ENCODE measurements at places on chromosomes 3 and 15. TPM values are rescaled to one million over a fixed set of nuclear protein-coding genes. Genes with fewer than 3 reads are reported as not detected.
A peak's percentile ranks its signal among the peaks of the same experiment; 100 is the strongest.

- no peak overlapping the region for H3K4me3 ChIP-seq
- H3K27me3 ChIP-seq: peaks cover 5% of the 10 kb centered on the region
- H3K36me3 ChIP-seq: no peaks in the 10 kb centered on the region
- no peaks in the 10 kb centered on the region for H3K4me1 ChIP-seq
These were observed 36.9 kb downstream of the GPR171 start for GRCh38 chr3:151166161-151166560.

- no peak for DNase-seq
- H3K4me1 ChIP-seq: no peaks in the 10 kb centered on the region
- H3K4me3 ChIP-seq: no peak overlapping the region
- H3K27me3 ChIP-seq: no peaks in the 10 kb centered on the region
These were observed 1010.8 kb downstream of the OTOL1 start for GRCh38 chr3:162507397-162507796.

- peak overlapping the region; percentile 87 for H3K27ac ChIP-seq
- peaks cover 16% of the 10 kb centered on the region for H3K4me1 ChIP-seq
- no peak for DNase-seq
- no peaks in the 10 kb centered on the region for H3K36me3 ChIP-seq
- H3K27me3 ChIP-seq: no peaks in the 10 kb centered on the region
These were observed 691 bp upstream of the FSIP1 start for GRCh38 chr15:39783244-39783820.

The KBTBD13 gene
- polyA plus RNA-seq: not detected

GRCh38 chr15:62068071-62068809 lies 1.5 kb downstream of the C2CD4A start:
- H3K36me3 ChIP-seq: no peaks in the 10 kb centered on the region
- peak overlapping the region; percentile 56 for H3K4me3 ChIP-seq
- peak; percentile 78 for DNase-seq
- H3K27me3 ChIP-seq: no peaks in the 10 kb centered on the region
- no peak overlapping the region for H3K27ac ChIP-seq

GRCh38 chr3:197468866-197469382 lies 86.8 kb downstream of the BDH1 start:
- no peak overlapping the region for H3K4me3 ChIP-seq
- H3K36me3 ChIP-seq: no peaks in the 10 kb centered on the region
- H3K4me1 ChIP-seq: peaks cover 58% of the 10 kb centered on the region
- H3K27ac ChIP-seq: peak overlapping the region; percentile 99
- DNase-seq: no peak
- H3K27me3 ChIP-seq: no peaks in the 10 kb centered on the region

- H3K4me1 ChIP-seq: no peaks in the 10 kb centered on the region
- peaks cover 6% of the 10 kb centered on the region for H3K27me3 ChIP-seq
- H3K4me3 ChIP-seq: no peak overlapping the region
- no peak overlapping the region for H3K27ac ChIP-seq
- no peak for DNase-seq
- no peaks in the 10 kb centered on the region for H3K36me3 ChIP-seq
These were observed 68.6 kb downstream of the ADCY5 start for GRCh38 chr3:123380261-123380660.

- H3K36me3 ChIP-seq: no peaks in the 10 kb centered on the region
- DNase-seq: peak; percentile 53
- no peak overlapping the region for H3K4me3 ChIP-seq
- peaks cover 13% of the 10 kb centered on the region for H3K4me1 ChIP-seq
- H3K27me3 ChIP-seq: no peaks in the 10 kb centered on the region
- no peak overlapping the region for H3K27ac ChIP-seq
These were observed 2.0 kb downstream of the MGLL start for GRCh38 chr3:127820221-127820825.

DNA sequence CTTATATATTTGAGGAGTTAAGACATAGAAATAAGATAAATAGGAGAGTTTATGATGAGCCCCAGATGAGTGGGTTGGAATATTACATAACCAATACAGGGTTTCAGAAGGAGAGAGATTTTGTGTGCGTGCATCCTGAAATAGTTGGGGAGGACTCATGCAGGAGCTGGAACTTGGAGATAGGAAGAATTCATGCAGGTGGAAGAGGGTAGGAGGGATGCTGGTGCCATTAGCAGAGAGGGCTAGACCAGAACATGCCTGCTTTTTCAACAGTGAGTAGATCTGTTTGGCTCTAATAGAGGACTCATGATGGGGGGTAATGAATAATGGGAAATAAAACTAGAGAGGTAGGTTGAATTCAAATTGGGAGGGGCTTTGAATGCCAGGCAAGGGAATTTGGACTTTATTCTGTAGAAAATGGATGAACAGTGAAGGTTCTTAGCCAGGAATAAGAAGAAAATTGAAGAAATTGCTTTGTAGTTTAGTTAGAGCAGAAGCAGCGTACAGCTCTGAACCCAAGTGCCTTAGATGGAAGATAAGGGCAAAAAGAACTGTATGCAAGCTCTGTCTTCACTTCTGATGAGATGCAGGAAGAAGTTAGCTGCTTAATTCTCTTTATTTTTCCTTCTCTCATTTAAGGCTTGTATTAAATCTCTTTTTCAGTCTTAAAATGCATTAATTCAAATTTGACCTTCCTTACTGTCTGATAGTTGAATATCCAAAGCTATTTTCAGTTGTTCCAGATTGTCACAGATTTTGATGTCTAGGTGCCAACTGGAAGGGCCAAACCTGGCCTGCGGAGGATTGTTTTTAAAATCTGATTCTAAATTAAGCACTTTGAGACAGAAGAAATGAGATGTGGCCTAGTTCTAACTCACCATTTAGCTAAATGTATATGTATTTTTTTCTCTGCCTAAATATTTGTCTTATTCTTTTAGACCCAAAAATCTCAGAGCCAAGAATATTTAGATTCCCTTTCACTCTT lies 86.3 kb downstream of the PPM1L start:
- H3K36me3 ChIP-seq: no peaks in the 10 kb centered on the region
- H3K27ac ChIP-seq: no peak overlapping the region
- no peak overlapping the region for H3K4me3 ChIP-seq
- no peaks in the 10 kb centered on the region for H3K27me3 ChIP-seq

DNA sequence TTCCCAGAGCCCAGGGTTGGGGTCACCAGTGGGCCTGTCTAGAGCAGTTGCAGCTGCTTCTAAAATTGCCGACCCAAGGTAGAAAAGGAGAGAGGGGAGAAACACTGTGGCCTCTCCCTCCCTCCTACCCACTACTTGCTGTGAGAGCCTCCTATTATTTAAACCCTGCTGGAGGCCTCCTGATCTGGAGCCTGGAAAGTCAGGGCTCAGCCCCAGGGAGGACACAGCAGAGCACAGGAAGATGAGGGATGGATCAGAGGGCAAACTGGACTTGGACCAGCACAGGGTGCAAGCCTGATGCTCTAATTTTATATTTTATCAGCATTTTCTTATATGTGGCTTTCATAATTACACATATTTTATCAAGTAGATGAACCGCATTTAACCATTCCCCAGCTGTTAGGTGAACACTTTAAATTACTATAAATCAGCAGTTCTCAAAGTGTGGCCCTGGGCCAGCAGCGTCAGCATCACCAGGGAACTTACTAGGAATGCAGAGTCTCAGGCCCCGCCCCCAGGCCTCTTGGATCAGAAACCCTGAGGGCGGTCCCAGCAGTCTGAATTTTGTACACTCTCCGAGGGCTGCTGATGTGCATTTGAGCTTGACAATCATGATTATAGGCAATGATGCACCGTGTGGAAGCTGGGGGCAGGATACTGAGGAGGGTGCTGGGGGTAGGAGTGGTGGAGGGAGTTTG lies 26.7 kb downstream of the SMAD3 start:
- peaks cover 43% of the 10 kb centered on the region for H3K4me1 ChIP-seq
- DNase-seq: no peak
- no peaks in the 10 kb centered on the region for H3K27me3 ChIP-seq
- H3K4me3 ChIP-seq: no peak overlapping the region
- H3K27ac ChIP-seq: peak overlapping the region; percentile 65
- peaks cover 3% of the 10 kb centered on the region for H3K36me3 ChIP-seq

The TFRC gene
- polyA plus RNA-seq: 53.5 TPM

- H3K27me3 ChIP-seq: no peaks in the 10 kb centered on the region
- peaks cover 32% of the 10 kb centered on the region for H3K36me3 ChIP-seq
- H3K4me1 ChIP-seq: peaks cover 52% of the 10 kb centered on the region
- H3K4me3 ChIP-seq: no peak overlapping the region
- no peak for DNase-seq
- no peak overlapping the region for H3K27ac ChIP-seq
These were observed 10.8 kb downstream of the EDEM1 start for GRCh38 chr3:5198313-5198677.

- no peaks in the 10 kb centered on the region for H3K27me3 ChIP-seq
- H3K4me1 ChIP-seq: no peaks in the 10 kb centered on the region
- no peak overlapping the region for H3K4me3 ChIP-seq
- no peak overlapping the region for H3K27ac ChIP-seq
- DNase-seq: no peak
These were observed 371.3 kb downstream of the EPHB1 start for GRCh38 chr3:135166266-135166825.

The SAXO2 gene
- polyA plus RNA-seq: 5.4 TPM

The PLSCR2 gene
- polyA plus RNA-seq: not detected

The HTR3E gene
- polyA plus RNA-seq: not detected

DNA sequence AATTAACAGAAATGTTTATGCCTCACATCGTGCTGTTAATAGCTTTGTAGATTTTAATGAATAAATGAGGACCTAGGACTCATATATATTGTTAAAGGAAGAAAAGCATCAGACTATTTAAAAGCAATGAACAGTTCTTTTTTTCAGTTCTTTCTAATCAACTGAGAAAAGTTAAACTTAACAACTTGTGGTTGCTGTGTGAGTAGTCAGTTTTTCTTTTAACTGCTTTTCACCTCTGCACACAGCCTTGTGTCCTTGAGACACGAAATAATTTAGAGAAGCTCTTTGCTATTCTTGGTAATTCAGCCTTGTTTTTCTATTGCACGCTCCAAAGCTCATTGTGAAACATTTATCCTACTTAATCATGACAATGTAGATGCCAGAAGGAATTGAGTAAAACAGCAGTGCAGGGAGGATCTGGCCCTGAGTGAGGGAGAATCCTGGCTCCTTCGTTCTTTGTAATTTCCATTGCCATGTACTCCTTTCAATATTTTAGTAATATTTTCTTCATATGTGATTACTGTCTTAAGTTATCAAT lies 499.0 kb downstream of the PYDC2 start:
- no peak overlapping the region for H3K4me3 ChIP-seq
- no peak for DNase-seq
- H3K4me1 ChIP-seq: no peaks in the 10 kb centered on the region
- no peaks in the 10 kb centered on the region for H3K27me3 ChIP-seq

DNA sequence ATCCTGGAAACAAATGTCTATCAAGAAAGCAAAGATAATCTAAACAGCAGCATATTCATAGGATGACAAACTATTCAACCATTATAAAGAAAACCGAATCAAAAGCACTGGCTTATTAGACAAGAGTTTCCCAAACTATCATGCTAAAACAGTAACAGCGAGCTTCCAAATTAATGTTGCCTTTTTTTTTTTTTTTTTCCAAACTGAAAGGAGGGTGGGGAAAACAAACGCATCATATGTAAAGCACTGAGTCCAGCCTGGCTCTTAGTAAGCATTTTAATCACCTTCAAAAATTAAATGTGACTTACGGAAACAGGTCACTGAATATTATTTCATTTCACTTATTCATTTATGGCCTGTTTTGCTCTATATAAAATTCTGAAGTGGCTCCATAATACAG lies 2.3 kb downstream of the TJP1 start:
- no peaks in the 10 kb centered on the region for H3K36me3 ChIP-seq
- no peak for DNase-seq
- H3K4me1 ChIP-seq: peaks cover 13% of the 10 kb centered on the region
- H3K27ac ChIP-seq: no peak overlapping the region
- no peaks in the 10 kb centered on the region for H3K27me3 ChIP-seq
- peak overlapping the region; percentile 68 for H3K4me3 ChIP-seq

DNA sequence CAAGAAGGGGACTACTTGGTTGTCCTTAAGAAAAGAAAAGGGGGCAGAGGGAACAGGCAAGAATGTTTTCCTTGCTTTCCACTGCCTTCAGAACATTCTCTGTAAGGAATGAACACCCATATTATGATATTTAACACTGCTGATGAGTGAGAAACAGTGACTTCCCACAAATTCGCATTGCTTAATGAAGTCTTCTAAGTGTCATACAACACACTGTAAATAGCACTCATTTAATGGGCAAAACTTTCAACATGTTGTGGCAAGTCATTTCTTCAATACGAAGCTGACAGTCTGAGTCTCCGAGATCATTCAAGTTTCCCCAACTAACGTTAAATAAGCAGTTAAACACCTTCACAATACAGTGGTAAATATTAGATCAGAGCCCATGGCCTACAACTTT lies 464.4 kb downstream of the SHQ1 start:
- no peaks in the 10 kb centered on the region for H3K27me3 ChIP-seq
- no peak overlapping the region for H3K4me3 ChIP-seq
- H3K27ac ChIP-seq: no peak overlapping the region
- H3K36me3 ChIP-seq: peaks cover 3% of the 10 kb centered on the region
- no peak for DNase-seq
- H3K4me1 ChIP-seq: no peaks in the 10 kb centered on the region

The ECT2 gene
- 8.6 TPM for polyA plus RNA-seq

GRCh38 chr3:77933926-77934325 lies 894.0 kb downstream of the ROBO2 start:
- no peak for DNase-seq
- no peaks in the 10 kb centered on the region for H3K4me1 ChIP-seq
- H3K27me3 ChIP-seq: no peaks in the 10 kb centered on the region
- no peak overlapping the region for H3K4me3 ChIP-seq
- H3K36me3 ChIP-seq: no peaks in the 10 kb centered on the region

- no peak for DNase-seq
- peaks cover 8% of the 10 kb centered on the region for H3K36me3 ChIP-seq
- H3K4me3 ChIP-seq: no peak overlapping the region
- H3K27me3 ChIP-seq: no peaks in the 10 kb centered on the region
- H3K27ac ChIP-seq: peak overlapping the region; percentile 64
- peaks cover 46% of the 10 kb centered on the region for H3K4me1 ChIP-seq
These were observed 148.7 kb downstream of the ALCAM start for GRCh38 chr3:105515372-105515771.

GRCh38 chr15:93451822-93452221 lies 362.8 kb upstream of the RGMA start:
- H3K4me3 ChIP-seq: no peak overlapping the region
- no peaks in the 10 kb centered on the region for H3K27me3 ChIP-seq
- no peak overlapping the region for H3K27ac ChIP-seq
- no peaks in the 10 kb centered on the region for H3K36me3 ChIP-seq

The SCAANT1 gene
- polyA plus RNA-seq: not detected

The NTRK3 gene
- 3.1 TPM for polyA plus RNA-seq

DNA sequence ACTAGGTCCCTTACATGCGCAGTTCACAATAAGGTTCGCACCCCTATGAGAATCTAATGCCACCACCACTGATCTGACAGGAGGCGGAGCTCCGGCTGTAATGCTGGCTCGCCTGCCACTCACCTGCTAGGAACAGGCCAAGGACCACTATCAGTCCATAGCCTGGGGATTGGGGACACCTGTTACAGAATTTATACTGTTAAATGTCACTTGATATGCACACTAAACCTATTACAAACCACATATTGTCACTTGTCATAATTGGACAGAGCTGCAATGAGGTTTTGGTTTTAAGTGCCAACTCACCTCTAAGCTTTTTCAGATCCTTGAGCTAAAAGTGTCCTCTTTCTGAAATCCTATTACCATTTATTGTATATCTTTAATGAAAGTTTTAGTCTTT lies 507.9 kb upstream of the TPRG1 start:
- DNase-seq: no peak
- no peak overlapping the region for H3K27ac ChIP-seq
- H3K36me3 ChIP-seq: peaks cover 4% of the 10 kb centered on the region
- H3K4me3 ChIP-seq: no peak overlapping the region
- H3K4me1 ChIP-seq: no peaks in the 10 kb centered on the region

- no peaks in the 10 kb centered on the region for H3K36me3 ChIP-seq
- no peak for DNase-seq
- no peak overlapping the region for H3K27ac ChIP-seq
- no peak overlapping the region for H3K4me3 ChIP-seq
- no peaks in the 10 kb centered on the region for H3K27me3 ChIP-seq
- no peaks in the 10 kb centered on the region for H3K4me1 ChIP-seq
These were observed 278.2 kb upstream of the STT3B start for GRCh38 chr3:31254483-31254882.
